ENCODE measurements at places on chromosomes 12 and 14.

DNA sequence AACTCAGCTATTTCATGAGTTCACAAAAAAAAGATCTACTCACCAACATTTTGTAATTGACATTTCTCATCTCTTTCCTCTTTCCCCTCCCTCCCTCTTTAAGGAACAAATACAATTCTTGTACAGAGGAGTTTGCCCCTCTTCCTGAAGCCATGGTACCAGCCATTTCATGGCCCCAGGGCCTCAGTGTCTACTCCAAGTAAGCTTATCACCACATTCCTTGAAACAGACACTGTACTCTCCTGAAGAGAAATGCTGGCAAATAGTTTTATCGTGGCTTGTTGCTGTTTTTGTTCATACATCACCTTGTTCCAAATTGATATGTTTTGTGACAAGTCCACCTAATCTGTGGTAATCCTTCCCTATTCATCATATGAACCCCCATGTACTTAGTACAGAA, 29.7 kb upstream of the IGF1 start:
- no peak for DNase-seq

DNA sequence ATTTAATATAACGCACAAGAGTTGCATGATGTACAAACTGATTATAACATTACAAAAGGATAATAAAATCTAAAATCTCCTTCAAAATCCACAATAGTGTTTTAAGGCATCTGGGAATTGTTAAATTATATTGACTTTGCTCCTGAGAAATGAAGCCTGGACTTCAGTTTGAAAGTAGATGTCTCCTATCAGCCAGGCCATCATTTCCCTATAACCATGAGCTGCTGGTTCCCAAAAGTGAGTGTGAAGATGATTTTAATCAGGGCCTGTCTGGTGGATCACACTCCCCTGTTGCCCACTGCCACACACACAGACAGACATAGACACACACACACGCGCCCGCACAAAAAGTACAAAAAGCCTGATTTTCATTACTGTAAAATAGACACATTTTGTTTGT, 480.7 kb downstream of the RPS29 start:
- DNase-seq = no peak

DNA sequence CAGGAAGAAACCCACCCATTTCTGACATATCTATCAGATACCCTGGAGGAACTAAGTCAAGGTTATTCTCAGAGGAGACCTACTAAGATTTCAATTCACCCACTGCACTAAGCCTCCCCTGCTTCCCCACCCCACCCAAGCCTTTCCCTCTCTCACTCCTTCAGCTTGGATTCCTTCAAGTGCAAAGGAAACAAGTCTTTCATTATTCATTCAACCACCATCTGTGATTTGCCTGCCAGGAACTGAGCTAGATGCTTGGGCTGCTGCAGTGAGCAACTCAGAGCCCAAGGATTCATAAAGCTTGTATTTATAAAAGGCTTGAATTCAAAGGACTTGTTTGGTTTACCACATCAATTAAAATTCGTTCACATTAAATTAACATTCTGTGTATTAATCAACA, 161.3 kb downstream of the GXYLT1 start:
- no peak for DNase-seq

DNA sequence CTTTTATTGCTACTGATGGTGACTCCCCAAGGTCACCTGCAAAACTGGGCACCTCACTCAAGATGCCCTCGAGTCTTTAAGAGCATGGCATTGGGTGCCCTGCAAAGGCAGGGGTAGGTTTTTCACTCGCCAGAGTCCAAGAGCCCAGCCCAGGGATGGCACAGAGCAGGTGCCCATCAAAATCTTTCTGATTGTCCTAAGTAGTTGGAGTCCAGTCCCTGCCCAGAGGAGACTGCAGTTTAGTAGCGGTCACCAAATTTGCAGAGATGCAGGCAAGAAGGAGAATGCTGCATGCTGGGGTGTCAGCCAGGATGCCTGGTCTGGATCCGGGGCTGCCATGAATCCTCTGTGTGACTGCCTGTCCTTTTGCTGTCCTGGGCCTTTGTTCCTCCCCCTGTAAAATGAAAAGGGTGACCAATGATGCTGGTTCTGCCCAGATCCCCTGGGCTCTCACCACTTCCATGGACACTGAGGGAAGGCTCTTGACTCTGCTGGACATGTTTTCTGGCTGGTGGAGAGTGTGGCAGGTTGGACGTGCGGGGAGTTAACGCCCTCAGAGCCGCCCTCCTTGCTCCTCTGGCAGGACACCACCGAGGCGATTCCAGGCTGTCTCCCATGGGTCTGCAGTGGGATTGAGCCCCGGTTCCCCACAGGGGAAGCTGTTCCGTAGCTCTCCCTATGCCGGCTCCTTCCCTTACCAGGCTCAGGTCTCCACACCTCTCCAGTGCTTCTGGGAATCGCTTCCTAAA, 41.3 kb downstream of the DLK1 start:
- DNase-seq = no peak

GRCh38 chr12:69252033-69252432, 12.7 kb downstream of the CPSF6 start:
- DNase-seq = no peak

GRCh38 chr12:48828293-48828692, 10.0 kb downstream of the CACNB3 start:
- DNase-seq = no peak

DNA sequence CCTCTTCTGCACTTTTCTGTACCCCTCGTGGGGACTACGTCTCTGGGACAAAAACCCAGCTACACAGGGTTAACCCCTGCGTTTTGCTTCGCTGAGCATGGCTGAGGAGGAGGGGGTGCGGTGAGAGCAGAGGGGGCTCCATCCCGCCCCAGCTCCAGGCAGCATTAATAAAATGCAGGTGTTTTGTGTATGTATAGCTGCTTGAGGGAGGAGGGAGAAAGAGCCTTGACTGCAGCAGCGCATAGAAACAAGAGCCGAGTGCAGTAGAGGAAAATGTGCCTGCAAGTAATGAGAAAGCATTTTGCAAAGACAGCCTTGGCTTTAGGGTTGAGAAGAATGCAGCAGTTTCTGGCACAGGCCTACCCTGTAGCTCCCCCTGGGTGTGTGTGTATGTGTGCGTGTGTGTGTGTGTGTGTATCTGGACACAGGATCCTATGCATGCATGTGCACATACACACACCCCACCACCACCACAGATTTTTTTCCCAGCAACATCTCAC, 103.9 kb downstream of the ZFP36L1 start:
- no peak for DNase-seq

DNA sequence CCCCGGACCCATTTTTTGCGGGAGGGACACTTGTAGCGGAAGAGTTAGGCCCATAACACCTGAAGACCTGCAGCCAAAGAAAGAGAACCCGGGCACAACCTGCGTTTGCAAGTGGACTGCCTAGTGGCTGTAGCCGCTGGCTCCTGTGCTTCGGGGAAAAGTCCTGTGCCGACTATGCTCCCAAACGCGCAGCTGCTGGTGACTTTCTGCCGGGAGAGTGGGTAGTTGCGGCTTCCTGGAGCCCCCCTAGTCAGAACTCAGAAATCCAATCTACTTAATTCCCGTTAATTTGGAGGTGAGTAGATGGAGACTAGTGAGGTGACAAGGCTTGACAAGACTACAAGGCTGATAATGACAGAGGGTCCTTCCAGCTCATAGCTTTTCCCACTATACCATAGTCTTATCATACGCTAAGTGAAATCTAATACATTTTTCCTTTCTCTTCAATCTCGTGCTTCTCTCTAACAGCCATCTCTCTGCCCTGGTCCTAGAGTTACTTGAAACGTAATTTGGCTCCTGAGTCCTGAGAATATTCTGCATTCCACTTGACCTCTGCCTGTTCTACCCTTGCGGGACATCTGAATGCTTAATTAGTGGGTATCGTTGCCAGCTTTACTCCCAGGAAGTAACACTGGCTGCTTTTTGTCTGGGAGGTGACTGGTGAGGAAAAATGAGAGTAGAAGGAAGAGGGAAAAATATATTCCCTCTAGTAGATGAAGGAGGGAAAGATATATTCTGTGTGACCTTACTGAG, 556 bp downstream of the MTHFD1 start:
- peak; percentile 43 for DNase-seq

Data from stimulated activated CD4-positive, alpha-beta T cell treated with anti-CD3 and anti-CD28 coated beads, Interleukin-4, amount 100 ng/mL, for 24 hours (primary cell).